D341Med (cell line): ENCODE measurements at places on chromosomes 2 and 18.

DNA sequence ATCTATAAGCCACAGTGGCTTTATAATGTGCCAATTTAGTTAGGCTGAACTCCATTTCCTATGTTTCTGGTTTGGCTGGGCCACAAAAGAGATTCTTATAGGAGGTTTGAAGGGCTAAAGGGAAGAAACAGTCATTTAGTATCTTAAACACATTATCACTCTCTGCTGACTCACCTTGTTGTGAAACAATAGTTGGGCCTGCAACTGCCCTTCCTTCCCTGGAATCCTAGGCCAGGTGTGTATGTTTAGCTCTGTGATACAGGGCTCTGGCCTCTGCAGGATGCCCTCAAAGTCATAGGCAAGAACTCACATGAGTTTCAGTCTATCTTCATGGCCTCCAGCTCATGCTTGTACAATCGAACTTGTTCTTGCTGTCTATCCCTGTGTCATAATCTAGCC is 400.0 kb upstream of the CELF4 start:
- no peak for DNase-seq

- DNase-seq = no peak
Observed at GRCh38 chr2:137535897-137536296, 428.4 kb upstream of the HNMT start.

- no peak for DNase-seq
Observed at GRCh38 chr2:240461471-240462072, 26.1 kb downstream of the GPC1 start.

DNA sequence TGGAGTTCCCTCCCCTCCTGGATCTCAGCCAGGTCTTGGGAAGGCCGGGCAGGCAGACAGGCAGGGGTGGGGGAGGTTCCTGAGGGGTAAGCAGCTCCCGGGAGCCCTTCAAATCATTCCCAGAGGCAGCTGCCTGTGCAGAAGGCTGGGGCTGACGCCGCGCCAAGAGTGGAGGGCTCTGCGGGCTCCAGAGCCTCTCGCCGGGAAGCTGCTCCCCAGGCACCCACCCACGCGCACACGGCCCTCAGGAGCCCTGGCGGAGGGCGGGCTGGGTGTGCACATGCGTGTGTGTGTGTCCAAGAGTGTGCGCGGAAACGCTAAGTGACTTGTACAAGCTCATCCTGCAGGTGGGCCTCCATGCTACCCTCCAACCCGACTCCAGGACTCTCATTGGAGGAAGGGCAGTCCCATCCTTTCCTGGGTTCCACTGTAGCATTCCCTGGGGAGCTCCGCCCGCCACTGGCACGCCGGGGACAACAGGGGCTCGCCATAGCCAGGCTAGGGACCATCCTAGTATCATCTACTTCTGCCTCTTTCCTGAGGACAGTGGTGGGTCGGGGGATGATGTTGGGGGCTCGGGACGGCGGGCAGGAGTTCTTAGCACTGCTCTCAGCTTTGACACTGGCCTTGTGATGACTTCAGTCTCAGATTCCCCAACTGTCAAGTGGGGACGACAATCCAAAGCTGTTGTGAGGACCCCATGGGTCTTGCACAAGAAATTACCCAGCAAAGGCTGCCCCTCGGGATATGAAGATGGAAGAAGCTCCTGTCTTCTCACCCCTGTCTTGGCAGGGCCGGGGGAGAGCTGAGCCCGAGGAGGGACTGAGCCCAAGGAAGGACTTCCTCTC is 50.3 kb downstream of the INHBB start:
- no peak for DNase-seq

DNA sequence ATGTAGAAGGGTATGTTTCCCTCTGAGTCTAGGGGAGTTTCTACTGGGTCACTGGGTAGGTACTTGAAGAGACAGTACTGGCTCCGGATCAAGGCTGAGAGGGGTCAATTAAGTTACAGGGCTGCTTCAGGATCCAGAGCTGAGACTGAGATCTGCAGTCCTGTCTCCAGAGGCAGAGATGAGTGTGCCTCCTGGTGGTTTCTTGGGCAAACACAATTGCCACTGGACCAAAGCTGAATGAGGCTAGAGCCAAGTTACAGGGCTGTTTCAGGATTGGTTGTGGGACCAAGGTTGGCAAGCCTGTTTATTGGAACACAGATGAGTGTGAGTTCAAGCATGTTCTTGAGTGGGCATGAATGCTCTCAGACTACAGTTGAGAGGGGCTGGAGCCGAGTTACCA is 157.9 kb downstream of the ADCYAP1 start:
- no peak for DNase-seq

DNA sequence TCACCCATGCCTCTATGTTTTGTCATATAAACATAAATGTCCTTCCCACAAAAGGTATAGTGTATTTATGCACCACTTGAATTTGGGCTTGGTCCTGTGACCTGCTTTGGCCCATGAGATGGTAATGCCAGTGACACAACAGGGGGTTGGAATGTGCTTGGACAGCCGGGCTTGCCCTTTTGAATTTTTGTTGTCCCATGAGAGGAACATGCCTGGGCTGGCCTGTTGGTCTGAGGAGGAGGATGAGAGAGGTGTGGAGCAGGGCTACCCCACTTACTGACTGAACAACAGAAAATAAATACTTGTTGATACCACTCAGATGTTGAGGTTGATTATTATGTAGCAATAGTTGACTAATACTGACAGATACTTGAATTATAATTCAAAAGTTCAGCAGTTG is 63.2 kb upstream of the TCF4 start:
- DNase-seq = no peak

GRCh38 chr2:96809216-96809882 is 6.7 kb upstream of the CNNM3 start:
- no peak for DNase-seq

DNA sequence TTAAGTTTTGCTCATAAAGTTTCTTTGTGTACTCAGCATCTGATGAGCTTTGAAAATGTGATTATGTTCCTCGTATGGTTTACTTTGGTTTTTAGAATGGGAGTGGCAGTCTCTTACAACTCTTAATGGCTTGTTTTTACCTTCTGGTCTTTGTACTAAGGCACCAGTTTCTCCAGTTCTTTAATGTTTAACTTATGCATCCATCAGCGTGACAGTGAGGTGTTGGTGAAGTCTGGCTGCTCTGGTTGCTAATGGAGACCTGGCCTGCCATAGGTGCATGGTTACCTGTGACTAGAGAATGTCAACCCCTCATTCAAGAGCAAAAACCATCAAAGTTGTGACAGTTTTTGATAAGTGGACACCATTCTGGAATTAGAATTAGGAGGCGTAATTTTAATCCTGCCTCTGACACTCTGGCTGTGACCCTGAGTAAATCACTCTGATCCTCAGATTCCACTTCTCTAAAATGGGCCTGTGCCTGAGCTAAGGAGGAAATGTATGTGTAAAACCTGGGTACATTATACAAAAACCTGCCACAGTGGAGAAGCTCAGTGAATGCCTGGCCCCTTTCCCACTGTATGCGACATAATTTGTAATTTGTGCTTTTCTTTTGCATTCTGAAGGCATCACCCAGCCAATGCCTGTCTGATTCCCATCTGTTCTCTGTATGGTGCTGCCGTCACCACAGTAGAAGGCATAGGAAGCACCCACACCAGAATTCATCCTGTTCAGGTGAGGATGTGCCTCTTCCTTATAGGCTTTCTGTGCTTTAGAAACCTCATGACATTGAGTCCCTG is 11.2 kb downstream of the AOX1 start:
- DNase-seq = no peak

GRCh38 chr18:36298126-36298741 is 721 bp downstream of the FHOD3 start:
- peak; percentile 79 for DNase-seq

DNA sequence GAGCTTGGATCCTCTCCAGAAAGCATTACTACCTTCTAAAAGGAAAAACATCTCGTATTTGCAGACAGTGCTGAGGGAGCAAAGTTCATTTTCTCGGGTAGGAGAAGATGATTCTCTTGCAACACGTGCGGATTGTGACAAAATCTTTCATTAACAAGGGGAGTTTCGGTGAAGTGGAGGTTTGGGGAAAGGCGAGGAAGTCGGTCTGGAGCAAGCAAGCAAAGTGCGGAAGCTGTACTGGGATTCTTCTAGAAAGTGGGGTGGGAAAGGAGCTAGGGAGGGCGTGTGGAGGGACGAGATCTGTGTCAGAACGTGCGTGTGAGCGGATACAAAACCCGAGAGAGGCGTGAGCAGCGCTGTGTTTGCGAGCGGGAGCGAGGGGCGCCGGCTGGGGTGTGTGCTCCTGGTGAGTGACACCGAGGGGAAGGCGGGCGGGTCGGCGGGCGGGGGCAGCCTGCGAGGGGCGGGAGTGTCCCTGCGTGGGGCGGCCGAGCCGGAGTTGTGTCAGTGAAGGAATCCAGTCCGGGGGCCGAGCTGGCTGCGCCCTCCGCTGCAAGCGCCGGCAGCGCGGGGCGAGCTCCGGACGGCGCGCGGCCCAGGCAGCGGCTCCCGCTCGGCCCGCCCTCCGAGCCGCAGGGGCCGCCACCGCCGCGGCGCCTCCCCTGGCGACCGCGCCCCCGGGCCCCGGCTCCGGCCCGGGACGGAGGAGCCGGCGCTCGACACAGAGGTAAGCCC is at the start of gene SPATS2L:
Gene SPATS2L (plus strand): TSS at position 498 of the 735 bp plus-strand sequence. CDS start 82,552 bp downstream, outside the sequence.
- peak; percentile 80 for DNase-seq

- DNase-seq = no peak
Observed at GRCh38 chr18:75054611-75055010, 154.3 kb downstream of the PTGR3 start.

DNA sequence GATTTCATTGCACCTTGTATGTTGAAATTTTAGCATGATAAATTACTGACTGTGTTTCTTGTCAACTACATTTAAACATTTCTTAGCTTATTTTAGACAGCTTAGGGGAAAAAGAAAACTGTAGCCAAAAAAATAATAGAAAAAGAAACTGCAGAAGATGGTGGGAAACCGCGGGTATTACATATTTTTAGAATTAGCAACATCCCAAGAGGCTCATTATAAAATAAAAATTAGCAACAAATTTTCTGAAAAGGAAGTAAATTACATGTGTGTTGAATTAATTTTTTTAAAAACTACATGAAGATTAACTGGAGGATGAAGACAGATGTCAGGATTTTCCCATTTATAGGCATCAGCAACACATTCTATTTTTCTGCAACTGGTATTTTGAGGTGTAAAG is 4.3 kb downstream of the PELI1 start:
- DNase-seq = no peak

DNA sequence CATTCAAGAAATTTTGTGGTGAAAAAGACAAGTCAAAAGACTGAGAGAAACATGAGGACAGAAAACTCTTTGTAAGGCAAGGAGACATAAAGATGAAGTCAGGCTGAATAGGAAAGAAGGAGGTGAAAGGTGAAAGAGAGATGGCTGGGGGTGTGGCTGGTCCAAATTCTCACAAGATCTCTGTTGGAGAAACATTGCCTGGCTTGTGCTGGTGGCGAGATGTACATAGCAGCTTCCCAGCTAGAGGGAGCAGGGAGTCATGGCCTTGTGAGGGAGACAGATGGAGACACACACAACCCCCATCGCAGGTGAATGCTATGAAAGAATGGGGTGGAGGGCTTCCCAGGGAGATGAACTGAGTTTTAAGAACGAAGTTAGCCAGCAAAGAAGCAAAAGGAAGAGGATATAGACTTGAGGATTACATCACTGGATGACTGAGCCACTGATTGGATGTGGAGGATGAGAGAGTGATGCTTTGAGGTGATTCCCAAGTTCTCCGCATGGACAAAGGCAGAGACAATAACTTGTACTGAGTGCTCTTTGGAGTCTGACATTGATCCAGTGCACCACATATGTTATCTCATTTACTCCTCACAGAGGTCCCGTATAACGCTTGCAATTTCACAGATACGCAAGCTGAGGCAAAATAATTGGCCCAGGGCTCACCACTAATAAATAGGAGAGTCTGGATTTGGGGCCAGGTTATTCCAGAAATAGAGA is 3.7 kb upstream of the EMX1 start:
- DNase-seq = no peak

DNA sequence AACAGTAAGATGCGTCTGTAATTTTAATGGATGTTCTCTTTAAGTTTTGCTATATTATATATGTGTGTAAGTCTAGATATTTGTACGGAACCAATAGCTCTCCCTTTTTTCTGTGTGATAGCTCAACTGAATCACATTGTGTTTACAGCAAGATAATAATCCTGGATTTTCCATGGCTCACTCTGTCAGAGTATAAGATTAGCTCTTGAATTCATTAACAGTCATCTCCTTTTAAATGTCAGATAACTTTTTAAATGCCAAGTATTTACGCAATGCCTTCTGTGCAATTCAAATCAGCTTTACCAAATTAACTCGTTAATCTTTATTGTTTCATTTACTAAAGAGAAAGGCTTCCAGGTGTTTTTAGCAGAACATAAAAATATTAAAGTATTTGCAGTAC is 76.9 kb downstream of the KIAA2012 start:
- DNase-seq = no peak
